H9 (cell line): ENCODE measurements at places on chromosomes 2 and 18. TPM values are rescaled to one million over a fixed set of nuclear protein-coding genes. Genes with fewer than 3 reads are reported as not detected.

FEV gene
- total RNA-seq, result not detected in 2 replicates

NXPH2 gene
- total RNA-seq, result 1.3 and 1.8 TPM in 2 replicates

PECR gene
- total RNA-seq, result 15.3 and 16.5 TPM in 2 replicates

DNA sequence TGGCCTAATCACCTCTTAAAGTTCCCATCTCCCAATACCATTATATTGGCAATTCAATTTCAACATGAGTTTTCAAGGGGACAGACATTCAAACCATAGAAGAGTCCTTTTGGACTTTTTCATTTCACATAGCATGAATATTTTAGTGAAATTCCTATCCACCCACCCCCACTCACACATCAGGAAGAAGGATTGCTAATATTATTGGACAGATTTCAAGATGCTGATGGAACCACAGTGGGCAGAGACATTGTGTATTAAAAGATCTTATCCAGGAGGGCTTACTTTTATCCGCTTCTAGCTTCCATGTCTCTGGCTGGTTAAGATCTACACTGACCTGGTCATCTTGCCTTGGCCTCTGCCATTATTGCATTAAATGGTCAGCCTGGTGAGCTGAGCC, 297.4 kb upstream of the ACVR2A start:
- DNase-seq, result no peak
- no peak overlapping the region for H3K4me3 ChIP-seq
- H3K27ac ChIP-seq, result no peak overlapping the region
- no peaks in the 10 kb centered on the region for H3K36me3 ChIP-seq

DNA sequence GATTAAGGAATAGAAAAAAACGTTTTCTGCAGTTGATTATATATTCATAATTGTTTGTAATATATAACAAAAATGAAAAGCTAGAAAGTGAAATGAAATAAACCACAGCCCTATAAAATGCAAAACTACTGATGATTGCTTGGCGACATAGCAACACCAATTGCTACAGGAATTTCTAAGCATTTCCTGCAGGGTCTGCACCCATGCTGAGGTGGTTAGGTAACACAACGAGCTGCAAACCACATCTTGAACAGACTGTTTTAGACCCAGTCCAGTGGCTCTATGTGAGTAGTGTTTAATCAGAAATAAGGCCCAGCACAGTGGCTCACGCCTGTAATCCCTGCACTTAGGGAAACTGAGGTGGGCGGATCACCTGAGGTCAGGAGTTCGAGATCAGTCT, 17.2 kb upstream of the UGT1A9 start:
- no peak overlapping the region for H3K4me3 ChIP-seq
- H3K27me3 ChIP-seq, result no peaks in the 10 kb centered on the region
- no peaks in the 10 kb centered on the region for H3K4me1 ChIP-seq

- no peaks in the 10 kb centered on the region for H3K4me1 ChIP-seq
- H3K4me3 ChIP-seq, result no peak overlapping the region
- peak; percentile 22 for DNase-seq
- H3K27ac ChIP-seq, result no peak overlapping the region
- no peaks in the 10 kb centered on the region for H3K27me3 ChIP-seq
- no peaks in the 10 kb centered on the region for H3K36me3 ChIP-seq
Measured at GRCh38 chr2:109195193-109196045, 66.4 kb downstream of the SH3RF3 start.

DNA sequence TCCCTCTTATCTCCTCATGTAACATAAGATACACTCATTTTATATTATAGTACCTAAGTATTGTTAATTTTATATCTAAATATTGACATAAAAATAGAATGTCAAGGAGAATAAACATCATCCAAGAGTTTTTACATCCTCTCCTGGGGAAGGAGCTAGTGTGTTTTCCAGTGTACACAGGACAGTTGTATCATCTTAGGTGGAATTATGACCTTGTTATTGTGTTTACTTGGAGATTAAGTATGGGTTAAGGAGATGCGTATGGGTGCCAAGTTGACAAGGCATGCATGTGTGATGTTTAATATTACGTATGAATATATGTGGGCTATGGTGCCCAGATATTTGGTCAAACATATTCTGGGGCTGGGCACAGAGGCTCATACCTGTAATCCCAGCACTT, 11.2 kb upstream of the DDX1 start:
- no peaks in the 10 kb centered on the region for H3K36me3 ChIP-seq
- H3K4me1 ChIP-seq, result no peaks in the 10 kb centered on the region
- DNase-seq, result no peak
- H3K27me3 ChIP-seq, result no peaks in the 10 kb centered on the region

GRCh38 chr2:162385536-162385935, 41.6 kb downstream of the GCA start:
- no peak overlapping the region for H3K4me3 ChIP-seq
- no peaks in the 10 kb centered on the region for H3K4me1 ChIP-seq
- H3K27ac ChIP-seq, result no peak overlapping the region
- no peaks in the 10 kb centered on the region for H3K27me3 ChIP-seq

GRCh38 chr18:59681051-59681450, 16.2 kb downstream of the CCBE1 start:
- H3K27me3 ChIP-seq, result no peaks in the 10 kb centered on the region
- no peak overlapping the region for H3K27ac ChIP-seq
- peaks cover 8% of the 10 kb centered on the region for H3K4me1 ChIP-seq
- no peak for DNase-seq
- H3K36me3 ChIP-seq, result no peaks in the 10 kb centered on the region; the same call in 2 of the 3 replicates

GRCh38 chr2:145026456-145027455, 506.8 kb upstream of the ZEB2 start:
- DNase-seq, result no peak
- no peak overlapping the region for H3K27ac ChIP-seq
- H3K27me3 ChIP-seq, result no peaks in the 10 kb centered on the region
- H3K4me3 ChIP-seq, result no peak overlapping the region
